Fibroblast of lung (primary cell): ENCODE measurements at places on chromosomes 3 and 15. TPM values are rescaled to one million over a fixed set of nuclear protein-coding genes. Genes with fewer than 3 reads are reported as not detected.

The GOLGA8G gene
- not detected in 2 replicates for polyA plus RNA-seq

The NR1I2 gene
- 0.03 TPM in 1 of 2 replicates, not detected in the other for polyA plus RNA-seq

The SLC12A1 gene
- not detected in 2 replicates for polyA plus RNA-seq

The KPNA1 gene
- polyA plus RNA-seq, result 54.5 and 56.0 TPM in 2 replicates

The MUC13 gene
- not detected in 2 replicates for polyA plus RNA-seq

The PSTPIP1 gene
- polyA plus RNA-seq, result 0.56 and 0.79 TPM in 2 replicates

The CNTN4 gene
- 0.69 TPM in 1 of 2 replicates, not detected in the other for polyA plus RNA-seq

The C3orf49 gene
- polyA plus RNA-seq, result not detected in 2 replicates

GRCh38 chr3:4581124-4581424 is 87.9 kb downstream of the ITPR1 start:
- no peak for DNase-seq

DNA sequence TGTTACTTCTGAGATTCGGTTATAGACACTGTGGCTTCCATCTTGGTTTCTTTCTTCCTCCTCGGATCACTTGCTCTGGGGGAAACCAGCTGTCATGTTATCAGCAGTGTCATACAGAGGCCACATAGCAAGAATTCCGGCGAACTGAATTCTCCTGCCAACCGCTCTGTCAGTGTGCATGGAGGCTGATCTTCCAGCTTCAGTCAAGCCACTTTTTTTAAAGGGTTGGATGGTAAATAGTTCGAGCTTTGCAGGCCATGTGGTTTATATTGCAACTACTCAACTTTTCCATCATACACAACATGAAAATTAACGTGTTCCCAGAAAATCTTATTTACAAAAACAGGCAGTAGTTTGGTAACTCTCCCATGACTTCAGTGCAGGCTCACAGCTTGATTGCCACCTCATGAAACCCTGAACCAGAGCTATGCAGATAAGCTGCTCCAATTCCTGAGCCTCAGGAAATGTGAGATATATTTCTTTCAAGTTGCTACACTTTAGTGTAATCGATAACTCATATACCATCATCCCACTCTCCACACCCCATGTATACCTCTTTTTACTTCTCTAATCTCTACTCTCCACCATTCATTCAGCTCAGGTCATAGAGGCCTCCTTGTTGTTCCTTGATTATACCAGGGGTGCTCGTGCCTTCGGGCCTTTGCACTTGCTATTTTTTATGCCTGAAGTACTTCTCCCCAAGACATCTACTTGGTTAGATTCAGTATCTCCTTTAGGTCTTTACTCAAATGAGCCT is 7.2 kb downstream of the RPL22L1 start:
- DNase-seq, result peak; percentile 42

DNA sequence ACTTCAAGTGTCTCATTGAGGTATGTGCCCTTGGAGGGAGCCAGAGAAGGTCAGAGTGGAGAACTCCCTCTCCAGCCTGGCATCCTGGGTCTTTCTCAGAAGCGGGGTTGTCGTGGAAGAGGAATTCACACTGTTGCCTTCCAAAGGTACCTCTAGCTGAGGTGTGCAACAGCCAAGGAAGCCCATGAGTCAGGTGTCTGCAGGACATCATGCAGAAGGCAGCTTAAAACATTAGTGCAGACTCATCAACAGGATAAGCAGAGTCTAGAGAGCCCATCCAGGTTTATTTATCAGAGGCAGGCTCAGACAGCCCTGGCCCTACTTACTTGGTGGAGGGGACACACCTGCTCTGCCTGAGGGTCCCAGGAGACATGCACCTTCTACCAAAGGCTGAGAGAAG is 95.6 kb upstream of the TPM1 start:
- no peak for DNase-seq

DNA sequence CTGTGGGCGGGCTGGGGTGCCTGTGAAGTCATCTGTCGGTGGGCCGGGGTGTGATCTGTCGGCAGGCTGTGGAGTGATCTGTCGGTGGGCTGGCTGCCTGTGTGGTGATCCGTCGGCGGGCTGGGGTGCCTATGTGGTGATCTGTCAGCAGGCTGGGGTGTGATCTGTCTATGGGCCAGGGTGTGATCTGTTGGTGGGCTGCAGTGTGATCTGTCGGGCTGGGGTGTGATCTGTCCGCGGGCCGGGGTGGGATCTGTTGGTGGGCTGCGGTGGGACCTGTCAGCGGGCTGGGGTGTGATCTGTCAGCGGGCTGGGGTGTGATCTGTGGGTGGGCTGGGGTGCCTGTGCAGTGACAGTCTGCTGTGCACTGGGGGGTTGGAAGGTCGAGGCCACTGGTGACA is 204.5 kb downstream of the XXYLT1 start:
- no peak for DNase-seq

- DNase-seq, result no peak
These were observed 82.2 kb upstream of the SLC6A1 start for GRCh38 chr3:10910367-10910766.

DNA sequence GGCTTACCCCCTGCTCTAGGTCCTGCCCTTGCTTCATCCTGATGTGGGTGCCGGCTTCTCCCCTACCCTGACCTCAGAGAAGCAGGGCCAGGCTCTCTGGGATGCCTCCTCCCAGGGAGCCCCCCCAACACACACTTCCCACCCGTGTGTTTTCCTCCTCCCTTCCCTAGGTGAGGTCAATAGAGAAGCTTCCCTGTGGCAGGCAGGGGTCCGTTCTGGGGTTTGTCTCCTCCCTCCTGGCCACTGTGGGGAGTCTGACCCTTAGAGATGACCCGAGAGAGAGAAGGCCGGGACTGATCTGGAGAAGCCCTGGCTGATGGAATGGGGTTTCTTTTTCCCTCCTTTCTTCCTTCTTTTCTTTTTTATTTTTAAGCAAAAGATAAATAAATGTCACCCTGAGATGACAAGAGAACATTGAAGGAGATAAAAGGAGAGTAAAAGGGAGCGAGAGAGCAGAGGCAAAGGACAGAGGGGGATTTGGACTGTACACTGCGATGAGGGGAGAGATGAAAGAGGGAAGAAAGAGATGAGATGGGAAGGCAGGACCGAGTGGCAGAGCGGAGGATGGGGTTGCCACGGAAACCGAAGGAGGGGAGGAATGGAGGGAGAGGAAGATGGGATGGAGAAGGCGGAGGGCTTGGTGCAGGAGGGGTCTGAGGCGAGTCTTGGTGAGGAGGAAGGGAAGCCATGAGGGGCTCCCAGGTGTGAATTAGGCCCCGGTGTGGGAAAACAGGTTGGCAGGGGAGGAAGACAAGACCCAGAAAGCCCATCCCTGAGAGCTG is 48.4 kb downstream of the IDH2 start:
- DNase-seq, result no peak

GRCh38 chr3:133426721-133427120 is 26.9 kb downstream of the BFSP2 start:
- peak; percentile 70 for DNase-seq

DNA sequence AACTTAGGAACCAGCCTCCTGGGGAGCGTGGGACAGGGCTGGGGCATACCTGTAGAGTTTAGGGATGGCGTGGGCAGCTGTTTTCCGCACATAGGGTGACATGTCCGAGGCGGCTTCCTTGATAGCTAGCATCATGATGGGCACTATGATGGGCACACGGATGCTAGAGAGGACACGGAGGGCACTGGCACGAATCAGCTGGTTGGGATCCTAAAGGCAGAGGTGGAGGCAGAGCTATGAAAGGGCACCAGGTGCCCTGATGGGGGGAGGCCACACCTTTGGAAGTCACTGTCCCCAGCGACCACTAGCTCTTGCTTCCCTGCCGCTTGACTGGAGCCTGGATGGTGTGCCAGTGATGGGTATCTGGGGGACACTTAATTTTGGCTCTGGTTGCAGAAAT is 28.3 kb downstream of the AP3B2 start:
- no peak for DNase-seq

DNA sequence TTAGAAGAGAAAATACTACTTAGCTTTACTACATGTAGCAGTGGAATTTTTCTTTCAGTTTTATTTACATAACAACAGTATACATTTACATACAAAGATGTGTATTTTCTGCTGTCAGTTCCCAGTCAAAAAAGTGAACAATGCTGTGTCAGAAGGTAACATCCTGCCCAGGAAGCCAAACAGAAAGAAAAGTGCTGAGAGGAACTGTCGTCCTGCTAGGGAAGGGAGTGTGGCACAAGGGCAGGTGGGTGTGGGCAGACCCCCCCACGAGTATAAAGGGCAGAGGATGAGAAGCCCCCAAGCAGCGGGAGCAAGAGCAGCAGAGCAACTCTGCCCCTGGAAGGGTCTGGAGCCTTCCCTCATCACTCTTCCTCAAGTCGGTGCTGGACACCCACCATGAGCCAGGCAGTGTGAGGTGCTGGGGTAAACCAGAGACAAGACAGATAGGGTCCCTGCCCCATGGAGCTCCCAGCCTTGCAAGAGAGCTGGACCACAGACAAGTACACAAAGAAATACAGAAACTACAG is 39.7 kb downstream of the TBC1D2B start:
- no peak for DNase-seq

DNA sequence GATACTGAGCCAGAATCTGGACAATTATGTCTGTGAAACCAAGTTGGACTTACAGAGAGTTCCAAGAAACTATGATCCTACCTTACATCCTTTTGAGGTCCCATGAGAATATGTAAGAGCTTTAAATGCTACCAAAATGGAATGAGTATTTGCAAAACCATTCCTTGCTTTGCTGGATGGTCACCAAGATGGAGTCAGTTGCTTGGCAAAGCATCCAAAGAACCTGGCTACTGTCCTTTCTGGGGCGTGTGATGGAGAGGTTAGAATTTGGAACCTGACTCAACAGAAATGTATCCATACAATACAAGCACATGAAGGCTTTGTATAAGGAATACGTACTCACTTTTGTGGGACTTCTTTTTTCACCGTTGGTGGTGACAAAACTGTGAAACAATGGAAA is 36.2 kb downstream of the AP4E1 start:
- DNase-seq, result no peak

DNA sequence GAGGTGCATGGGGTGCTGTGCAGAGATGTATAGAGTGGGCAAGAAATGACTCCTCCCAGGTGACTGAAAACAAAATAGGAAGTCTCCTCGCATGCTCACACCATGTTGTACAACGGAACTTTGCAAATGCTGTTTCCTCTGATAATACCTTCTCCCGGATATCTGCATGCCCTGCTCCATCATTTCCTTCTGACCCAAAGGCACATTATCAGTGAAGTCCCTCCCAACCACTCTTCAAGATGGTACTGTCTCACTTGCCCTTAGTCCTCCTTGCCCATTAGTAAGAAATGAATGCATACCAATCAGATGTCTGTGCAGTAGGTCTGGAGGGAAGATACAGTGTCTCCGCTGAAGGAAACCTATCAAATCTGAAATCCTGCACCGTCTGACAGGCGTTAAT is 12.0 kb downstream of the TMED3 start:
- no peak for DNase-seq

- no peak for DNase-seq
These were observed 141.7 kb downstream of the TJP1 start for GRCh38 chr15:29680465-29681165.
